NCI-H748 treated with DMSO at 0.1 percent for 48 hours (cell line): ENCODE measurements at places on chromosomes 1 and 21.
A peak's percentile ranks its signal among the peaks of the same experiment; 100 is the strongest.

- DNase-seq, result no peak
These were observed 47.6 kb downstream of the SLX9 start for GRCh38 chr21:44987301-44987885.

GRCh38 chr1:240092301-240093119 lies 827 bp downstream of the FMN2 start:
- DNase-seq, result peak; percentile 9

DNA sequence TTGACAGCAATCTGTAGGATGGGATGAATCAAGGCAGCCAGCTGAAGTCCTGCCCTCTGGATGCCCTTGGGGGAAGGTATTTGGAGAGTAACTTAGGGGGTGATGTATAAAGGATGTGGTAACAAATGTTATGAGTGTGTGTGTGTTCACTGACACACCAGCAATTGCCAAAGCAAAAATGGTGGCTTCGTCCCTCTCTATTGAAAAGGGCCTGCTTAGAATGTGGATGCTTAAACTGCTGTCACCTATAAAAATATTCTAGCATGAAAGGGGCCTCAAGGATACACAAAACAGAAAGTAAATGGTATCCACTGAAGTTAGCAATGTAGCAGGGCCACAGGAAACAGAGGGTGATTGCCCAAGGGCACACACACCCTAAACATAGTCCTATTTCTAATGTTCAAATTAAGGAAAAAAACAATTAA lies 15.1 kb upstream of the AIM2 start:
- no peak for DNase-seq

DNA sequence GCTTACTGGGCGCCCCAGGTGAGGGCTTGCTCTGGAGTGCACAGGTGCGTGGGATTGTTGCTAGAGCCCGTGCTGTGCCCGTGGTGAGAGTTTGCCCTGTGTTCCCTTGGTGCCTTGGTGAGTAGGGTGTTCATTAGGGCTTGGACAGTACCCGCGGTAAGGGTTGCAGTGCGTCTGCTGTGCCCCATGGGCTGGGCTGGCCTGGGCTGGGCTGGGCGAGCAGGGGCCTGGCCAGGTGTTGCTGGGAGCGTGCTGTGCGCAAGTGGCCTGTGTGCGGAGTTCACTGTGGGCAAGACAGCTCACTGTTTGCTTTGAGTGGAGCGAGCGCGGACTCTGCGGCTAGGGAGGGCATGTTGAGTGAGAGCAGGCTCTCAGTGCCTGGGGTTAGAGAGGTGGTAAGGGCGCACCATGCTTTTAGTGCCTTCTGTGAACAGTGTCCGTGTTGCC lies 725 bp downstream of the CR1L start:
- peak; percentile 11 for DNase-seq

DNA sequence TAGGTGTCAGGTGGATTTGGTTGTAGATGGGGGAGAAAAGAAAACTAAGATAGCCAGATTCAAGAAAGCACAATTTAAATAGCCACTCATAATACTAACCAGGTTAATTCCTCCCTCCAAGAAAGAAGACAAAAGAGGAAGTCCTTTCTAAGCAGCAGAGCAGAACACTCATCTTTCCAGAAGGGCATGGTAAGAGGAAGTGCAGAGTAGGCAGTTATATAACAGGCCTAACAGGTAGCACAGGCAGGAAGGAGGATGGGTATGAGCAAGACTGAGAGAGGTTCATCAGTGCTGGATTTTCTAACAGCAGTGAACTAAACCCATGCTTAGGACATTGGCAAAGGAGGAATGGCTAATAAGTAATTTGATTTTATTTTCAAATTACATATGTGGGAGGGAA lies 517.5 kb downstream of the PLPP3 start:
- no peak for DNase-seq

DNA sequence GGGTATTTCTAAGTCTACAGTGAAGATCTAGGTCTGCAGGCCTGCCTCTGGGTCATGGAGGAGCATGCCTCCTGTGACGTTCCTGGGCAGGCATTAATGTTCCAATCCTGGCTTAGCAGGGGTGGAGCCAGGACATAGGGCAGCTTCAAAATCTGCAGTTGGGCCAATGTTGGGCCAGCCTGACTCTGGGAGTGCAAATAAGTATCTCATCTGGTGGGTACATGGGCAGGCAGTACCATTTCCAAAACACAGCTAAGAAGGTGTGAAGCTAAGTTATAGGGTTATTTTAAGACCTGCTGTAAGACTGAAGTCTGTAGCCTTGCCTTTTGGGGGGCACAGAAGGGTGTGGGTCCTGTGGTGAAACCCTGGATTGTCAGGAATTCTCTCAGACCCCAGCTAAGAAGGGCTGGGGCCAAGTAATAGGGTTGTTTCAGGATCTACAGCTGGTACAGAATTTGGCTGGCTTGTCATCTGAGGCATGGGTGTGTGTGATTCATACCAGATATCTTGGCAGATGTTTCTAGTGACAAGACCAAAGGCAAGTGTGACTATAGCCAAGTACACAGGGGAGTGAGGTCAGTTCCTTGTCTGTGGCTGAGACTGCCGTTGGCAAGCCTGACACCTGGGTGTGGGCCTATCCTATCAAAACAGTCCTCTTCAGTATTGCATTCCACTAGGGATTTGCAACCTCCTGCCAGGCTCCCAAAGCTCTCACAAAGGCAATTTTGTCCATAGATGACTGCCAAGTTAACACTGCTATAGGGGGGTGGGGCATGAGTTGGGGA lies 468.7 kb upstream of the B3GALT2 start:
- no peak for DNase-seq

- peak; percentile 53 for DNase-seq
These were observed 43.3 kb upstream of the LPAR3 start for GRCh38 chr1:84936116-84936810.

DNA sequence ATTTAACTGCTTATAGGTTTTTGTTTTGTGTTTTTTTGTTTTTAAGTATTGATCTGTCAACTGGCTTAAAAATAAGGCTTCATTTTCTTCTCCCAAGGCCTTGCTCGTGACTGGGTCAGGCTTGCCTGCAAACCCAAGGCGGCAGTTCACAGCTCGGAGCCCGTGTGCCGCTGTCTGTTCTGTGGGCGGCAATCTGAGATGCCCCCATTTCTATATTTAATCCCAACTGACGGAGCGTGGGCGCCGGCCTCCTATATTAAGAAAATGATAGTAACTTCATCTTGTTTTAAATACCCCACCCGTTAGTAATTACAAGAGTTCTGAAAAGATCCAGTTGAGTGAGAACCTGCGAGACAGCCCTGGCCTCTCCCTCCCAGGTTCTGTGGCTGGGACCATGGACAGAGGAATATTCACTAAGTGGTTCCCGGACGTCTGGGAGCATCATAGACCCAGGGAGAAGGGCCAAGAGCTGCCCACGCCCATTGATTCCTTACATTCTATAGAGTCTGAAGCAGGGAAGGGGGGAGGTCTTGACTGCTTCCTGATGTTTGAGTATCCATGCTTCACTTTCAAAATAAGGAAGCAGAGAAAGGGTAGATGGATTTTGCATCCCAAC lies 42.6 kb upstream of the GPR153 start:
- no peak for DNase-seq

DNA sequence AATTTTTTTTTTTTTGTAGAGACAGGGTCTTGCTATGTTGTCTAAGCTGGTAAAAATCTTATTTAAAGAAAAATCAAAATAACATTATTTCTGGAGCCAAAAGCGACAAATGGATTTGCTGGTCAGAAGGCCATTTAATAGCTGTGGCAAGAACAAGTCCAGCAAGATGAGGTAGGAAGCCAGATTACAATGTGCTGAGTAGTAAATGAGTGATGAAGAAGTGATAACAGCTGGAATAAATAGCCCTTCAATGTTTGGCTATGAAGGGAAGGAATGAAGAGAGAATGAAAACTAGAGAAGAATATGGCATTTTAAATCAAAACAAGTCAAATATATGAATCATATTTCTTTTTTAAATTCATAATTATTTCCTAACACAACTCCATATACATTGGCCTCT lies 34.5 kb downstream of the SYDE2 start:
- no peak for DNase-seq

DNA sequence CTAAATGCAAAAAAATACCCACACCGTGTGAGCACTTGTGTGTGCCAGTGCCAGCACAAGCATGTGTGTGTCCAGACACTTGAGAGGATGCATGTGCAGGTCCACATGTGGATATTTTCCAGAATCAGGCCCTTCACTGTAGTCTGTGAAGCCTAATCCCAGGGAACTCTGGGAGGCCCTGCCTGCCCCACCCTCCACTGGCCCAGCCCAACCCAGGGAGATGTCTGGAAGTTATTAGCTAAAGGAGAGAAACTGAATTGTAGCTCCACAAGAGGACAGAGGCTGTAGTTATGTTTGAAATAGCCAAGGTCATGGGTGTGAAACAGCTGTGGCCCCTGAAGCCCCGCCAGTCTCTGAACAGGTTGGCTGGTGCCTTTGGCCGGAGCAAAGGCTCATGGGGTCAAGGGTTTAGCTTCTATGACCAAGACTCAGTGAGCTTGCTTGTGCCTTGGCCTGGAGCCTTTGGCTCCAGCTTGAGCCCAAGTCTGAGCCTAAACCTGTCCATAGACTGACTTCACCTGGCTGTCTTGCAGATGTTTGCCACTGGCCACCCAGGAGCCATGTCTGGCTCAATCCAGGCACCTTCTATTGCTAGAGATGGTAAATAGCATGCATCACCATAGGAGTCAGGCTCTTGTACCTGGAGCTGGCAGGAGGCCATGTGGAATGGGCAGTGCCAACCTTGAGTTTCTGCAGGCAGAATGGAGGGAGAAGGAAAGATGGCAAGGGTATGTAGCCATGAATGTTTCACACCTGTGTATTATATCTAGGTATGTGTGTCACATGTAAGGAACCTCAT lies 69.9 kb downstream of the TMEM53 start:
- DNase-seq, result no peak

GRCh38 chr1:161791904-161792655 lies 26.0 kb downstream of the ATF6 start:
- DNase-seq, result no peak

DNA sequence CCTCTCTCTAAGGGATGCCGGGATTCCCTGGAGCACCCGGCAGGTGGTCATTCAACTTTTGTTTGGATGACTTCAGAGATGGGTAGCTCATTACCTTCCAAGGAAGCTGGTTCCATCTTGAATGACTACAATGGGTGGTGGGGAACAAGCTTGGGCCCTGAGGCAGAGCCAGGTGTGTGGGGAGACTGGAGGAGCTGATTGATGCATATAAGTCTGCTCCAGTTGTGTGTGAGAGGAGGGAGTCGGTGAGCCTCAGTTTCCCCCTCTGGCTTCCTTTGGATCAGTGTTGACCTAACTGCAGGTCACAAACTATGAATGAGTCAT lies 133.8 kb upstream of the ZBTB40 start:
- DNase-seq, result no peak

- peak; percentile 6 for DNase-seq
These were observed 1.3 kb downstream of the CNN3 start for GRCh38 chr1:94925561-94926125.
